ENCODE measurements at places on chromosomes 12 and 14.

DNA sequence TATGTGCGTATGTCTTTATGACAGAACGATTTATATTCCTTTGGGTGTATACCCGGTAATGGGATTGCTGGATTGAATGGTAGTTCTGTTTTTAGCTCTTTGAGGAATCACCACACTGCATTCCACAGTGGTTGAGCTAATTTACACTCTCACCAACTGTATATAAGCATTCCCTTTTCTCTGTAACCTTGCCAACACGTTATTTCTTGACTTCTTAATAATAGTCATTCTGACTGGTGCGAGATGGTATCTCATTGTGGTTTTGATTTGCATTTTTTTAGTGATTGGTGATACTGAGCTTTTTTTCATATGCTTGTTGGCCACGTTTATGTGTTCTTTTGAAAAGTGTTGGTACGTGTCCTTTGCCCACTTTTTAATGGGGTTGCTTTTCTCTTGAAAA, 49.7 kb downstream of the FRS2 start:
- DNase-seq, result no peak

GRCh38 chr14:55103005-55103640, 25.9 kb upstream of the LGALS3 start:
- peak; percentile 53 for DNase-seq

GRCh38 chr12:7162691-7163114, 26.8 kb upstream of the PEX5 start:
- peak; percentile 3 for DNase-seq

GRCh38 chr12:120851444-120851843, 52.7 kb downstream of the SPPL3 start:
- no peak for DNase-seq

Measured in effector memory CD4-positive, alpha-beta T cell (primary cell).